ENCODE measurements at places on chromosomes 6 and 20. TPM values are rescaled to one million over a fixed set of nuclear protein-coding genes. Genes with fewer than 3 reads are reported as not detected.

The OR12D3 gene
- total RNA-seq = not detected

The KHDC1 gene
- total RNA-seq = 7.9 TPM

The PPP1R14C gene
- total RNA-seq = 3.0 TPM

The EDN1 gene
- 25.6 TPM for total RNA-seq

The NKX2-2 gene
- total RNA-seq = not detected

The BPIFB2 gene
- total RNA-seq = not detected

The EYA2 gene
- total RNA-seq = 0.29 TPM

The BTN1A1 gene
- not detected for total RNA-seq
